ENCODE measurements at places on chromosomes 5 and 9. TPM values are rescaled to one million over a fixed set of nuclear protein-coding genes. Genes with fewer than 3 reads are reported as not detected.

DNA sequence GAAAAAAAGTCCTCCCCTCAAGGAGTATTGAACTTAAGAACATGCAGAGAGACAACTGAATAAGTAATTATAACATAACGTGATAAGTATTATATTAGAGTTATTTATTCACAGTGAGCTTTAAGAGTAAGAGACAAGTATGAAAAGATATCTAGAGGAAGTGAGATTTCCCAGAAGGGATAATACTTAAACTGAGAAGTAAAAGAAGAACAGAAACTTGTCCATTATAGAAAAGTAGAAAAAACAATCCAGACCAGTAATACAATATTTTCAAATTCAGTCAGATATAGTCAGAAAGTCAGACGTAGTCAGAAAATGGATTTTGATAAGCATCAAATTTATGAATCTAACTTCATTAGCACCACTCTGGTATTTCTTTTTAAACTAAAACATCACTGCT is 613.0 kb upstream of the CCNG1 start:
- DNase-seq = no peak

TAF11L5 gene
- not detected for total RNA-seq

DNA sequence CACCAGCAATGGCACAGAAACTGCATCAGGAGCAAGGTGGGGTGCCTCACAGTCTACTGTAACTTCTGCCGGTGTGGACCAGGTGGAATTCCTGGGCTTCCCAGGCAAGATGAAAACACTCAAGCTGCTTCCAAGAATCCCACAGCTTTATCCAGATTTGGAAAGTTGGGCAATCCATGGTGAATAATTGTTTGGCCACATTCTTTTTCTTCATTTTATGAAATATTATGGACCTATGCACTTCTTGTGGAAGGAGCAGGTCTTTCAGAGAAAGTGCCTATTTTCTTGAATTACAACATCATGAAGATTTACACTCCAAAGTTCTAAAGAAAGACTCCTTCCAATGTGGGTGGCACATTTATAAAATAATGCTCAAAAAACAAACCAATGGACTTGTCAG is 503.6 kb downstream of the SEMA5A start:
- no peak for DNase-seq

DNA sequence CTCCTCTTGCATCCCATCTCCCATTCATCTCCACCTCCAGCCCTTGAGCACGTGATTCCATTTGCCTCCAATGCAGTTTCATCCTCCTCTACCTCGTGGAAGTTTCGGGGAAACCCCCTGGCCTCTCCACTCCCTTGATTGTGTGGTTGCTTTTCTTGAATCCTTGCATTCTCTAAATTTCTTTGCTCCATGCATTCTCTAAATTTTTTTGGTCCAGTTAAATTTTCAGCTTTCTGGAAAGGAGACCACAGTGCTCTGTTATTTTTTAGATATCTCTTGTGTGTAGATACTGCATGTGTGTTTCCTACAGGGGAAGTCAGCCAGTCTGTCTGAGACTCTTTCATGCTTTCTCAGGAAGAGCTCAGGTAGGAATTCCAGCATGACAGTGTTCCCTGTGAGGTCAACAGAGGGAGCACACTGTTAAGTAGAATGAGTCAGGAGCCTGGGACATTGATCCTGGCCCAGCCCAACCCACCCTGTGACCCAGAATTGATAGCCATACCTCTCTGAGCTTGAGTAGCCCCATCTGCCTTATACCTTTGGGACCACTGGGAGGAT is 52.8 kb downstream of the AMBP start:
- DNase-seq = no peak

DNA sequence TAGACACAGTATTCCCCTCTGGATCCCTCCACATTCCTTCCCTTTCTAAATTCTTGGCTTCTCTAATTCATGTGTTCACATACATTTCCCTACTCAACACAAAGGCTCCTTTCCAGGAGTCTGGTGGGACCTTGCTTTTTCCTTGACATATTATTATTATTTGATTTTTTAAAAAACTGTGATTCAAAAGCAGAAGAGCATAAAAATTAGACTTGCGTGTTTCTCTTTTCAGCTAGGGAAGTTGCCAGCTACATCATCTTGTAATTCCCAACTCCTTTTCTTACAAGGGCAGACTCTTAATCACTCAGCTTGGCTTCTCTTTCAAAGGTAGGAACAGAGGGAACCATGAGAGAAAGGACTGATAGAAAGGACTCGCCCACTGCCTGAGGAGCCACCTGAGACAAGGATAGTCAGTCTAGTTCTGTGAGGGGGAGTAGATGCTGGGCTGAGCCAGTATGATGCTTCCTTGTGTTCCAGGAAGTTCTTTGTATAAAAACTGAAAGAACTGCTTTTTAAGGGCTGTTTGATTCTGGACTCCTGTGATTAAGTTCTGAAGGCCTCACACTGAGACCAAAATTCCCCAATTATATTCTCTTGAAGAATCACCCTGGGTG is 51.0 kb upstream of the DPYSL3 start:
- DNase-seq = no peak

PCDHB8 gene
- 0.82 TPM for total RNA-seq

TTC16 gene
- not detected for total RNA-seq

DNA sequence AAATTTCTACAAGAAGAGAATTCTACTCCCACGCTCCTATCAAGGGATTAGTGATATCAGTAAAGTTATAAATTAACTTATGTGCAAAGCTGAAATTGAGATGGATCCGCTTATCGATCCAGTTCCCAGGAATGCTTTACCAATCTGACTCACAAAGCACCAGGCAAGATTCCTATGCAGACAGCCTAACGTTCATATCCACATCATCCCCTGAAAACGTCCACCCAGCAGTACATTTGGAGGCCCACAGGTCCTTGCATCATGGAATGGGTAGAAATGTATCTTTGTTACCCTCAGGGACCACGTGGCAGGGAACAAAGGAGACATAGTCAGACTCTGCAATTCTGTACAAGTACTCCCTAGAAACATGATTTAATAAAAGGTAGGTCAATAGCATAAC is 147.4 kb downstream of the ESM1 start:
- DNase-seq = no peak

- peak; percentile 33 for DNase-seq
Observed at GRCh38 chr5:32916648-32917047, 205.5 kb downstream of the NPR3 start.

- DNase-seq = no peak
Observed at GRCh38 chr5:10789726-10790125, 28.7 kb upstream of the DAP start.

GRCh38 chr9:79061752-79062616 is 509.8 kb upstream of the TLE4 start:
- DNase-seq = no peak

DNA sequence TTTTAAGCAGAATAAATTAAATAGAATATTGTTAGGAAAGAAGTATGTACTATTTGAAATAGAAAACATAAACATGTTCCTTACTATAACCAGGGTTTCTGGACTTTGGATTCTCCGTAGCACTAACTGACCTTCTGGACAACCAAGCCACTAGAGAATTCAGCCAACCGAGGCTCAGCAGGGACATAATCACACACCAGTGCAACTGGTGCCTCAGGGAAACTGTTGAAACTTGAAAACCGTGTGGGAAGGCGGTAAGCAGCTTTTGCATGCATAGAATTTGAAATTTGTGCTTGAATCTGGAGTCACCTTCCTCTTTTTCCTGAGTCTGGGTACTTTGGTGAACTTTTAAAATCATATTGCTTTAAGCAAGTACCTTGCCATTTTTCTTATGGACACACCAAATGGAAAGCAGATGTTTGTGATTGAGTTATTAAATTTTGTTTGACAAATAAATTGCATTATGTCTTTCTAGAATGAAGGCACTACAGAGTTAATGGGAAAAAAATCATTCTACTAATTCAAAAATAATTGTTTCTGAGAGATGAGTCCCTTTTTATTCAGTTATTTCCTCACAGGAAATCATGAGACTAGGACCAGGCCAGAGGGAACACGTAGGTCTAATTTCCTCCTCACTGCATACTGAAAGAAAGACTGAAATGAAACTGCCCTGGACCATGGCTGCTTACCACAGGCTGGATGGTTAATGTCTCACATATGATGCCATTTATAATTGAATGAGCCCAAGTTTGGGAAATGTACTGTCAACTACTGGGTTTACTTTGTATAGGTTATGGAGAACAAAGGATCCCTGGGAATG is 20.6 kb upstream of the SCAMP1 start:
- DNase-seq = no peak

GRCh38 chr9:16133556-16134227 is 580.8 kb downstream of the CCDC171 start:
- DNase-seq = peak; percentile 63

DNA sequence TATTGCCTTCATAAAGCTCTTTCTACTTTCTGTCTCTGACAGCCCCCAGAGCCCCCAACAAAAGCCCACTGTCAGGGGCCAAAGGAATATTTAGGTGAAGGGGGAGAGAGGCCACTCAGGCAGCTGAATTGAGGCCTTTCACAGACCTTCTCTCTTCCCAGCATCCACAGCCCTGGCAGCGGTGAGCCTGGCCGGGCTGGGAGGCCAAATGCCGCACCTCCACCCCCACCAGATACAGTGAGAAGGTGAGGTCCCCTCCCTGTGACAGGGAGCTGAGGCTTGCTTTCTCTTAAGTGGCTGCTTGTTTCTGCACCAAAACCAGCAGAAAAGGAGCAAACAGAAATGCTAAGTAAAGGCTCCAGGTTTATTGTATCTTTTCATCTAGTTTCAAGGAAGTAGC is 168.1 kb downstream of the ROR2 start:
- DNase-seq = no peak

DNA sequence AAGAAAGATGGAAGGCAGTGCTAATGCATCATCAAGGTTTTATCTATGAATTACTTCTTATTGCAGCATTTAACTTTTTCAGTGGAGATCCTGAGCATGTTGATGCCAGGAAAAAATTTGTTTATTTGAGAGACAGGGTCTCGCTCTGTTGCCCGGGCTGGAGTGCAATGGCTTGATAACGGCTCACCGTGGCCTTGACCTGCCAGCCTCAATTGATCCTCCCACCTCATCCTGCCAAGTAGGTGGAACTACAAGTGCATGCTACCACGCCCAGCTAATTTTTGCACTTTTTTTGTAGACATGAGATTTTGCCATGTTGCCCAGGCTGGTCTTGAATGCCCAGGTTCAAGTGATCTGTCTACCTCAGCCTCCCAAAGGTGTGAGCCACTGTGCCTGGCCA is 47.2 kb downstream of the AOPEP start:
- DNase-seq = no peak

PRUNE2 gene
- 0.02 TPM for total RNA-seq

DNA sequence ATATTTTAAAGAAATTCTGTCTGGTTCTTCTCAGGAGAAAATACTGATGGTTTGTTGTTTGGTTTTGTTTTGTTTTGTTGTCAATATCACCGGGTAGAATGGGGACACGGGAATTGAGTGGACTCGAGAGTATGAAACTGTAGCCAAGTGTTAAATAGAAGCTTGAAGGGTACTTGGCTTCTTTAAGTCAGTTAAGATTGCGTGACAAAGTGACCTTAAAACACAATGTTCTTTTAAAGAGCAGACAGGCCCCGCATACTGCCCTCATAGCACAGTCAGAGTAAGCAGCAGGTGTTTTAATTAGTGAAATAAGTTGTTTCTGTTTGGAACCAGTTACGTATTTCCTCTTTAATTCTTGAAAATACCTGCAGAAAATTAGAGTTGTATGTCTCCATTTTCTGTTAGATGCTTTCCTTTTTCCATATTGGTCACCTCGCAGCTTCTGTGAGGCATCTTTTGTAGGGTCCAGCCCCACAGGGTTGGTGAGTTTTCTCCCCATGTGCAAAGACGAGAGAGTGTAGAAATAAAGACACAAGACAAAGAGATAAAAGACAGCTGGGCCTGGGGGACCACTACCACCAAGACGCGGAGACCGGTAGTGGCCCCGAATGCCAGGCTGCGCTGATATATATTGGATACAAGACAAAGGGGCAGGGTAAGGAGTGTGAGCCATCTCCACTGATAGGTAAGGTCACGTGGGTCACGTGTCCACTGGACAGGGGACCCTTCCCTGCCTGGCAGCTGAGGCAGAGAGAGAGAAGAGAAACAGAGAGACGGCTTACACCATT is 9.6 kb downstream of the TRIP13 start:
- no peak for DNase-seq

DNA sequence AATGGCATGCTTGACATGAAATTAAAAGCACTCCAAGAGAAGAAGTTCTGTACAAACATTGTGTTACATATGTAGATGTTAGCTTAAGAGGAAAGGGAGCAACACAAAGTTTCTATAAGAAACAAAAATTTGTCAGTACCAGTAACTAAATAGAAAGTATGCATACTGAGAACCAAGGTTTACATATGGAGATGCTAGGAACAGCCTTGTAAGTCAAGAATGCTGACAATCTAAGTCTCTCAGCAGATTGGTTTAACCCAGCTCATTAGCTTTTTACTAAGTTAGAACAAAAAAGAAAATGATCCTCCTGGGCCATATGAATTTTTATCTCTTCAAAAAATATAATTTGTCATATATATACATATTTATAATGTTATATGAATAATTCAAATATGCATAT is 2022.1 kb upstream of the ACO1 start:
- DNase-seq = no peak

SVEP1 gene
- total RNA-seq = not detected

GRCh38 chr5:159184858-159185381 is 24.4 kb downstream of the RNF145 start:
- DNase-seq = no peak
